ENCODE measurements at places on chromosomes 1 and 21.

- DNase-seq, result no peak
These were observed 19.2 kb upstream of the BCL10 start for GRCh38 chr1:85295654-85296053.

GRCh38 chr21:34881839-34882371 is 167.2 kb downstream of the RUNX1 start:
- peak; percentile 40 for DNase-seq

GRCh38 chr1:4319496-4319895 is 334.9 kb upstream of the AJAP1 start:
- no peak for DNase-seq

- DNase-seq, result no peak
These were observed 379 bp downstream of the RER1 start for GRCh38 chr1:2391931-2392509.

- DNase-seq, result no peak
These were observed 48.0 kb upstream of the WDR26 start for GRCh38 chr1:224482619-224483018.

GRCh38 chr1:43447891-43448708 is 5.6 kb downstream of the HYI start:
- no peak for DNase-seq

DNA sequence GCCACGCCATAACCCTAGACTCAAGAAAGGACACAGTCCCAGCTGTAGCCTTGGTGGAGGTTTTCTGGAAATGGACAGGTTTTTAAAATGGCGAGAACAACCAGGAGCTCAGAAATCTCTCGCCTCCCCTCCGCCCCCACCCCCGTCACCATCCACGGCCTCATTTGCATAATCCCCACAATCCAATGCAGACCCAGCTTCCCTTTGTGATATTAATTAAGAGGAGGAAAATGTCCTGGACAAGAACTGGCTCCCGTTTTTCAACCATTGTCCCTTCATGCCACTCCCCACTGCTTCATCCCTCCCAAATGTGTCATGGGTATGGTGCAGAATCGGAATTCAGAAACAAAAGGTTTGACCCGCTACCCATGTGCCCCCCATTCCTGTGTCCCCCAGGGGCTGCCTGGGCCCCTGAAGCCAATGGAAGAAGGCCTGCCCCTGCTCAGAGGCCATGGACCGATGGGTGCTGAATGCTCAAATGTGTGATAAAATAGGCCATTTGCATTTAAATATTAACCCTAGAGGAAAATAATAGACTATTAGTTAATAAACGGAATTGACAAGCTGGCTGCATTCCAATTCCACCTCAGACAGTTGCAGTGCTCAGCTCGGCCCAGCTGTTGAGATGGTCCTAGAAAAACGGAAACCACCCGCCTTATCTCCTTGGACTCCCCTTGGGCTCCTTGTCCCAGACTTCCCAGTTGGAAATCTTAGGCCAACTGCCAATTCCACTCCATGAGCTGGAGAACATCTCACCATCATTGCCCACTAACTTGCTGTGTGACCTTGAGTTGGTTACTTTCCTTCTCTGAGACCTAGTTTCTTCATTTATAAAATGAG is 10.7 kb upstream of the EPHB2 start:
- no peak for DNase-seq

- DNase-seq, result no peak
These were observed 16.5 kb downstream of the MYBPH start for GRCh38 chr1:203158960-203159665.

GRCh38 chr1:169259816-169260215 is 107.8 kb downstream of the NME7 start:
- DNase-seq, result no peak

GRCh38 chr1:27071049-27071416 is 58.4 kb upstream of the TENT5B start:
- DNase-seq, result no peak

DNA sequence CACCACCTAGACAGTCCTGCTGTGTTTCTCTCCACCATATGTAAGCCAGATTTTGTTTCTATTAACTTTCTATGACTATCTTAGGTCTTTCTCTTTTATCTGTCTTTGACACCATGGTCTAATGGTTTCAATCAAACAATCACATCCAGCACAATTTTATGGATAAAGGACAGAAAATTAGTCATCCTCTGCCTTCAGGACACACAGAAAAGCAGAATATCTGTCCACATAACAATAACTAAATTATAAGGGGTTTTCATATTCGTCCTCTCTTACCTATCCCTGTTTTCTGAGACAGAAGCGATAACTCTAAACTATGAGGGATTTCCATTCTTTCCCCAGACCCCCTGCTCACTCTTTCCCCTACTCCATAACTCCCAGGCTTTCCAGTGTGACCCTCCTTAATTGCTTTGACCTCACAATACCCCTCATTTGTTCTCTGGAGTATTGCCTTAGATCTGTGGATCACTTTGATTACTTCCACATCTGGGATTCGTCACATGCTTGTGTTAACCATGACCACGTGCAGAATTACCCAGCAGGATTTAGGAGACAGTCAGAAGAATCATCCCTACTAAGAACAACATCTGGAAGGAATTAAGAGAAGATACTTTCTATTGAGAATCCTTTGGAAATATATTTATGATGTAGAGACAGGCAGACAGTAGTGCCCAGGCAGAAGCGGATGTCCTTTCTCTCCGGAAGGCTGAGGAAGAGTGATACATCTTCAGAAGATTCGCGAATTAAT is 108.2 kb upstream of the GREM2 start:
- DNase-seq, result no peak

- DNase-seq, result no peak
These were observed 257.0 kb downstream of the SIPA1L2 start for GRCh38 chr1:232372841-232373440.

DNA sequence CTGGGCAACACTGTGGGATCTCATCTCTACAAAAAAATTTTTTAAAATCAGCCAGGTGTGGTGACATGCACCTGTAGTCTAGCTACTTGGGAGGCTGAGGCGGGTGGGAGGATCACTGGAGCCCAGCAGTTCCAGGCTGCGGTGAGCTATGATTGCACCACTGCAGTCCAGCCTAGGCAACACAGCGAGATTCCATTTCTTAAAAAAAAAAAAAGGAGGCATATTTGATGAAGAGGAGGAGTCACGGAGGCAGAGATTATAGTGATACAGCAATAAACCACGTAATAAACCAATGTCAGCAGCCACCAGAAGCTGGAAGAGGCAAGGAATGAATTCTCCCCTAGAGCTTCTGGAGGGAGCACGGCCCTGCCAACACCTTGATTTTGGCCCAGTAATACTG is 4.0 kb downstream of the LIX1L start:
- no peak for DNase-seq

DNA sequence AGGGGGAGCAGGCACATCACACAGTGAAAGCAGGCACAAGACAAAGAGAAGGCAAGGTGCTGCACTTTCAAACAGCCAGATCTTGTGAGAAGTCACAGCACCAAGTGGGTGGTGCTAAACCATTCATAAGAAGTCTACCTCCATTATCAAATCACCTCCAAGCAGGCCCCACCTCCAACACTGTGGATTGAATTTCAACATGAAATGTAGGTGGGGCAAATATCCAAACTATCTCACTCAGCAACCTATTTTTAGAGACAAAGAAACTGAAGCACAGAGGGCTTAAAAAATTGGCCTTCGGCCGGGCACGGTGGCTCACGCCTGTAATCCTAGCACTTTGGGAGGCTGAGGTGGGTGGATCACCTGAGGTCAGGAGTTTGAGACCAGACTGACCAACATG is 90.4 kb downstream of the UBE2U start:
- no peak for DNase-seq

GRCh38 chr1:168893359-168893801 is 164.4 kb upstream of the DPT start:
- DNase-seq, result no peak

GRCh38 chr1:177077734-177078499 is 86.6 kb downstream of the ASTN1 start:
- no peak for DNase-seq

- DNase-seq, result no peak
These were observed 13.8 kb upstream of the SLC2A7 start for GRCh38 chr1:9039761-9040658.

DNA sequence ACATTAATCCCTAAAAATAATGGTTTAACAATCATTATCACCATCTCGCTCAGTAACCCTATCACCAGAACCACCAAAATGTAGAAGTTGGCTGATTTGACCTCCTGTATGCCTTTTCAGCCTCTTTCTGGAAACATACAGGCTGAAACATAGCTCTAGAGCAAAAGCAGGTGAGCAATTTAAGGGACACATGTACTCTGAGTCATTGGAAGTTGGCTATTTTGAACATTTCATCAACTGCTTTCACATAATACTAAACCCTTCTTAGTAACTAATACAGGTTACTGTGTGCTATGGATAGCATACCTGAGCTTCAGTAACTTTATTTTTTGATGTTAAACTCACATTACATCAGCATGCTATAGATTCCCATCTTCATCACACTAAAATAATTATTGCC is 19.8 kb upstream of the DDAH1 start:
- no peak for DNase-seq

- peak; percentile 65 for DNase-seq
These were observed 374 bp downstream of the SH2D5 start for GRCh38 chr1:20732071-20732587.

GRCh38 chr1:44775930-44776729 is 790 bp downstream of the RPS8 start:
- DNase-seq, result no peak

DNA sequence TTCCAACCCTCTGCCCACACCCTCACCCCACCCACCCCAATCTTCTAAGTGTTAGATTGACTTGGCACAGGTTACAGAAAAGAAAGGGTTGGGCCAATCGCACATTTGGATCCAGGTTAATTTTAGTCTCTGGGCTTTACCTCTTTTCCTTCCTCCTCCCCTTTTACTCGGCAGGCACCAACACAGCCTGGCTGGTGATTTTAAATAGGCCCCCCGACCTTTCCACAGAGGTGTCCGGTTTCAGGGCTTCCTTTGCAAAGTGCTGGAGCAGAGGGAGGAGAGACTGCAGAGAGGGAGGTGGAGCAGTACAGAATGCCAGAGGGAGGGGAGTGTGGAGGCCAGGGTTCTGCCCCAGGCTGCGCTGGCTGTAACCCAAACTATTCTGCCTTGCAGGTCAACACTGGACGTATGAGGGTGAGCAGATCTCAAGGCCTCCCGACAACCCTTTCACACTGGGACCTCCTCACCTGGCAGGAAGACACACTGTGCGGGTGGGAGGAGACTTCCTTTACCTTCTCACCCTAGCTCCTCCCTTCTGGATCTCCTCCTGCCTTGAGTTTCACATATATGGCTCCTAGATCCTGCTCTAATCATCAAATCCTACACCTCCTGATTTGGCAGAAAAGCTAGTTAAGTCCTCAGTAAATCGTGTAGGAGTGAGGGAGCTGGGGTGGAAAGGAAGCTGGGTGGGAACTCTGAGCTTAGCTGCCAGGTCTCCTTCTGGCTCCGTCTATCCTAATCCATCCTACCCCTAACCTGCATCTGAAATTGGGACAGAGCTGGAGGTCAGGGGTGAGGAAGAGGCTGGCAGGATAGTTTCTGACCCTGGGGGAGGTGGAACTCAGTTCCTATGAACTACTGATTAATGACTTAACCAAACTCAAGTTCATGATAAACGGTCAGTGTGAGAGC is 2.4 kb downstream of the CA14 start:
- no peak for DNase-seq

GRCh38 chr1:147808025-147808424 is 47.6 kb upstream of the GJA5 start:
- no peak for DNase-seq

GRCh38 chr1:237041795-237042525 is at the start of gene RYR2:
TSS of gene RYR2 (plus strand) at chr1:237042184. CDS start at chr1:237042522, 338 bp downstream.
- no peak for DNase-seq

GRCh38 chr21:31334648-31335121 is 9.4 kb downstream of the TIAM1 start:
- no peak for DNase-seq

DNA sequence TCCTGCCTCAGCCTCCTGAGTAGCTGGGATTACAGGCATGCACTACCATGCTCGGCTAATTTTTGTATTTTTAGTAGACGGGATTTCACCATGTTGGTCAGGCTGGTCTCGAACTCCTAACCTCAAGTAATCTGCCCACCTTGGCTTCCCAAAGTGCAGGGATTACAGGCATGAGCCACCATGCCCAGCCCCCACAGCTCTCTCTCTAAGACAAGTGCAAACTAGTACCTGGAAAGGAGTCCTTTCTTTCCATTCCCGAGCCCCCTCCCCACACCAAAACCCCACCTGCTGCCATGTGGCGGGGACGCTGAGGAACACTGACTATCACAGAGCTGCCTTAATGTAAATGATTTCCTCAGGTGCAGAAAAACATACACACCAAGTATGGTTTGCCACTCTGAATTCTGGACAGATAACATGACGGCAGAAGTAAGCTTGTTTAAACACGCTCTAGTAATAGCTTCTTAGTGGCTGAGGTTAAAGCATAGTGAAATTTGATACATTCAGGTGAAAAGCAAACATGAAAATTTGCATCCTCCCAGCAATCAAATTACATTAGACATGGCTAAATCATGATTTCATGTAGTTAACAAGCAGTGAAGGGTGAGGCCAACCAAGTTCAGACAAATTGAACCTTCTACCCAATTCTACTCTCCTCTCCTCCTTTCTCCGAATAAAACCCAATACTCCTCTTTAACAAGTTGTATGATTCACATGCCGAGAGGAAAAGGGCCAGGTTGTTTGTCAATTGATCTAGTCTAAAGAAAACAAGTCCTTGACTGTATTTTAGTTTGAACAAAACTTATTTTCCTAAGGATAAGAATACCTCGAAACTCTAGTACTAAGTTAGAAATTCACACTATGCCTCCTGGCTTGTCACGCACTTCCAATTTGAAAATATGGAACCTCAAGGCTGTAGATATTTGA is 19.8 kb downstream of the ERRFI1 start:
- DNase-seq, result no peak

- DNase-seq, result no peak
These were observed 66.9 kb downstream of the NFIA start for GRCh38 chr1:61149010-61149860.

- no peak for DNase-seq
These were observed 94.4 kb downstream of the ITPKB start for GRCh38 chr1:226644541-226645176.

- DNase-seq, result no peak
These were observed 16.9 kb upstream of the IGFN1 start for GRCh38 chr1:201173736-201174135.

DNA sequence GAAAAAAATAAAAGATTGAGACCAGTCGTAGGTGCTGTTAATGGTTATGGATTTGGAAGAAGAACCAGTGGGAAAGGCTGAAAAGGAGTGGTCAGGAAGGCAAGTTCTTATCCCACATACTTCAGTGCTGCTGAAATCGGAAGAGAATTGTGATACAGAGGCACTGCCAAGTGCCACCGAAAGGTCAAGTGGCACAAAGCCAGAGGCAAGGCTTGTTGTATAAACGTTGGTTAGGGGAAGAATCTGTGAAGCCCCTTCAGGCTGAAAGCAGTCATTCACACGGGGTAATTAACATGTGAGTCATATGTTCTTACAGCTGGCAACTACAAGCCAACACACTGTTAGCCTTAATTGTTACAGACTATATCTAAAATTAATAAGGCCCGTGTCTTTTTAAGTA is 48.8 kb downstream of the ZBTB40 start:
- no peak for DNase-seq

GRCh38 chr1:198605406-198605805 is 33.4 kb upstream of the PTPRC start:
- no peak for DNase-seq

- DNase-seq, result no peak
These were observed 911 bp downstream of the GNB1 start for GRCh38 chr1:1889847-1890505.
